MCF 10A (cell line): ENCODE measurements at places on chromosomes 12 and 14. TPM values are rescaled to one million over a fixed set of nuclear protein-coding genes. Genes with fewer than 3 reads are reported as not detected.
A peak's percentile ranks its signal among the peaks of the same experiment; 100 is the strongest.

The FAM186B gene
- 0.30 and 0.64 TPM in 2 replicates for total RNA-seq

The SLCO1C1 gene
- total RNA-seq: not detected in 2 replicates

The RHNO1 gene
- total RNA-seq: 47.0 and 60.9 TPM in 2 replicates

The PLBD1 gene
- not detected in 2 replicates for total RNA-seq

The CLMN gene
- total RNA-seq: 15.7 and 17.9 TPM in 2 replicates

The INHBC gene
- total RNA-seq: not detected in 2 replicates

The AKAP6 gene
- total RNA-seq: 2.3 and 3.6 TPM in 2 replicates

The NANOG gene
- total RNA-seq: not detected in 2 replicates

The NOS1 gene
- not detected in 2 replicates for total RNA-seq

The PLEKHH1 gene
- 5.8 and 6.0 TPM in 2 replicates for total RNA-seq

The BIN2 gene
- total RNA-seq: not detected in 2 replicates

The TECPR2 gene
- total RNA-seq: 18.2 and 18.4 TPM in 2 replicates

The CLEC2A gene
- not detected in 2 replicates for total RNA-seq

The BHLHE41 gene
- 1.1 and 3.4 TPM in 2 replicates for total RNA-seq

The ACOT6 gene
- not detected in 2 replicates for total RNA-seq

The POTEG gene
- total RNA-seq: not detected in 2 replicates

GRCh38 chr14:70723276-70723675 is 81.6 kb downstream of the TTC9 start:
- no peak overlapping the region for H3K27ac ChIP-seq
- no peak for DNase-seq
- no peak overlapping the region for H3K4me3 ChIP-seq
- H3K36me3 ChIP-seq: peaks cover under 1% of the 10 kb centered on the region
- no peaks in the 10 kb centered on the region for H3K27me3 ChIP-seq

DNA sequence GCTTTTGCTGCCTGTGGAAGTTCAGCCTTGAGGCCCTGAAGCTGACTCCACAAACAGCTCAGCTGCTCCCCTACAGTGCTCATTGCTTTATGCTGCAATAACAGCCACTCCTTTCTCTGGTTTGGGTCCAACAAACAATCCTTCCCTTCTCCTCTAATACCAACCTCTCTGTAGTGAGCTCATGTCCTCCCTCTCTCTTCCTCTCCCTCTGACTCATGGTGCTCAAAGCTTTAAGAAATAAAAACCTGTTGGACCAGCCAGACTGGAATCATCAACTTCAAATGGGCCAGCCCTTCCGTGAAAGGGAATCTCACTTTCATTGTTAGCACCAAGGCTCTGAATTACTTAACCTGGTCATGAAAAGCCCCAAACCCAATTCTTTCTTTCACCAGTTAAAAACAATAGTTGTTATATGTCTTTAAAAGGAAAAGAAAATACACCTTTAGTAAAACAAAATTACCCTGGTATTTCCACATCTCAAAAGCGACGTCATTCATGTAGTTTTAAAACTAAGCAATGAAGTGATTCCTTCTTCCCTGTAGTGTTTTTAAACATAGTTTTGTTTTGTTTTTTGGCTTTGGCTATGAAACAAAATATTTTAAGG is 126.4 kb downstream of the DUSP6 start:
- DNase-seq: peak; percentile 96
- H3K36me3 ChIP-seq: no peaks in the 10 kb centered on the region
- H3K27me3 ChIP-seq: no peaks in the 10 kb centered on the region

GRCh38 chr14:95663226-95663797 is 22.9 kb upstream of the TCL1B start:
- H3K27ac ChIP-seq: no peak overlapping the region
- H3K4me3 ChIP-seq: no peak overlapping the region
- H3K36me3 ChIP-seq: no peaks in the 10 kb centered on the region
- H3K4me1 ChIP-seq: peaks cover 13% of the 10 kb centered on the region

- H3K36me3 ChIP-seq: no peaks in the 10 kb centered on the region
- no peak overlapping the region for H3K4me3 ChIP-seq
- DNase-seq: no peak
Measured at GRCh38 chr14:29265852-29266251, 499.3 kb downstream of the FOXG1 start.

- peaks cover 5% of the 10 kb centered on the region for H3K36me3 ChIP-seq
- DNase-seq: peak; percentile 56
- H3K27me3 ChIP-seq: peaks cover 82% of the 10 kb centered on the region
- H3K4me3 ChIP-seq: no peak overlapping the region
- H3K27ac ChIP-seq: no peak overlapping the region
Measured at GRCh38 chr12:54522243-54522642, 24.7 kb downstream of the NCKAP1L start.

- no peaks in the 10 kb centered on the region for H3K4me1 ChIP-seq
- no peak overlapping the region for H3K4me3 ChIP-seq
- H3K36me3 ChIP-seq: no peaks in the 10 kb centered on the region
- no peaks in the 10 kb centered on the region for H3K27me3 ChIP-seq
Measured at GRCh38 chr14:60553808-60554207, 44.9 kb downstream of the SIX6 start.

DNA sequence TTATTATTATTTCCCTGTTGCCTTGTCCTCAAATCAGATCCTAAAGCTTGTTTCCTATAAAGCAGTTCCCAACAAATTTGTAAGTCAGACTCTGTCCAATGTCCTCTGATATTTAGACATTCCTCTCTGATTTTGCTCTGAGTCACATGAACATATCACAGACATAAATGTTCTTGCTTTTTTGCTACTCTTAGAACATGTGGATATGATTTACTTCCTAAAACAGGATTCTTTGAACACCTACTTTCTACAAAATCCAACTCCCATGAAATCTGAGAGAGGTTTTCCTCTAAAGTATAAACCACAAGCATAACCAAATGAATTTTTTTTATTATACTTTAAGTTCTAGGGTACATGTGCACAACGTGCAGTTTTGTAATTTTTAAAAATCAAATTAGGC is 181.3 kb upstream of the SLC38A2 start:
- no peaks in the 10 kb centered on the region for H3K27me3 ChIP-seq
- H3K4me1 ChIP-seq: peaks cover 79% of the 10 kb centered on the region
- peaks cover 11% of the 10 kb centered on the region for H3K36me3 ChIP-seq
- no peak for DNase-seq
- H3K4me3 ChIP-seq: no peak overlapping the region
- peak overlapping the region; percentile 68 for H3K27ac ChIP-seq

- H3K27ac ChIP-seq: peak overlapping the region; percentile 93
- no peaks in the 10 kb centered on the region for H3K27me3 ChIP-seq
- H3K4me3 ChIP-seq: peak overlapping the region; percentile 51
- no peak for DNase-seq
- H3K36me3 ChIP-seq: peaks cover 82% of the 10 kb centered on the region
Measured at GRCh38 chr12:120224304-120225199, 23.6 kb upstream of the RPLP0 start.

- H3K4me3 ChIP-seq: no peak overlapping the region
- DNase-seq: no peak
- H3K27me3 ChIP-seq: no peaks in the 10 kb centered on the region
- H3K4me1 ChIP-seq: no peaks in the 10 kb centered on the region
Measured at GRCh38 chr12:118409834-118410233, 33.5 kb downstream of the SUDS3 start.

- peaks cover 17% of the 10 kb centered on the region for H3K4me1 ChIP-seq
- H3K4me3 ChIP-seq: no peak overlapping the region
- no peaks in the 10 kb centered on the region for H3K36me3 ChIP-seq
- H3K27me3 ChIP-seq: peaks cover 9% of the 10 kb centered on the region
- H3K27ac ChIP-seq: no peak overlapping the region
- DNase-seq: no peak
Measured at GRCh38 chr12:68098939-68099338, 60.6 kb downstream of the IFNG start.

- H3K27me3 ChIP-seq: no peaks in the 10 kb centered on the region
- peaks cover 10% of the 10 kb centered on the region for H3K4me1 ChIP-seq
- no peaks in the 10 kb centered on the region for H3K36me3 ChIP-seq
- H3K4me3 ChIP-seq: no peak overlapping the region
- no peak for DNase-seq
Measured at GRCh38 chr14:74258764-74259035, 19.5 kb downstream of the VSX2 start.

GRCh38 chr12:18808221-18808620 is 70.3 kb downstream of the CAPZA3 start:
- H3K4me1 ChIP-seq: no peaks in the 10 kb centered on the region
- no peaks in the 10 kb centered on the region for H3K27me3 ChIP-seq
- no peak overlapping the region for H3K4me3 ChIP-seq
- no peak for DNase-seq
- no peaks in the 10 kb centered on the region for H3K36me3 ChIP-seq
- H3K27ac ChIP-seq: no peak overlapping the region

DNA sequence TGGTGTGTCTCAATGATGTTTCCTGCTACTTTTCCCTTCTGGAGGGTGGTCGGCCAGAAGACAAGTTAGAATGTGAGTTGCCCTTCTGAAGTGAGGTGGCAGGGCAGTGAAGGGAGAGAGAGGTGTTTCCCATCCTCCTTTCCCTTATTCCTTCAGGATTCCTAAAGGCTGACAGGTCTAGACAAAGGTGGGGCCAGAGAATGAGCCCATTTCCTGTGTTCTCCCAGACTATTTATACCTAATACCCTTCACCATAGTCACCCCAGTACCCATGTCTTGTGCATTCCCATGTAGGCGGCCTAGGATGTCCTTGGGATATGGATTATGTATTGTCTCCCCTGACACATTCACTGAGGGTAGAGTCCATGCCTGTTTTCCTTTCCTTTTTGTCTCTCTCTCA is 7.0 kb downstream of the DGKA start:
- H3K36me3 ChIP-seq: peaks cover 79% of the 10 kb centered on the region
- H3K27me3 ChIP-seq: no peaks in the 10 kb centered on the region
- peaks cover 59% of the 10 kb centered on the region for H3K4me1 ChIP-seq

- H3K4me3 ChIP-seq: no peak overlapping the region
- no peak for DNase-seq
- H3K36me3 ChIP-seq: no peaks in the 10 kb centered on the region
- H3K27me3 ChIP-seq: no peaks in the 10 kb centered on the region
Measured at GRCh38 chr14:101232340-101233020, 328.8 kb upstream of the DIO3 start.

DNA sequence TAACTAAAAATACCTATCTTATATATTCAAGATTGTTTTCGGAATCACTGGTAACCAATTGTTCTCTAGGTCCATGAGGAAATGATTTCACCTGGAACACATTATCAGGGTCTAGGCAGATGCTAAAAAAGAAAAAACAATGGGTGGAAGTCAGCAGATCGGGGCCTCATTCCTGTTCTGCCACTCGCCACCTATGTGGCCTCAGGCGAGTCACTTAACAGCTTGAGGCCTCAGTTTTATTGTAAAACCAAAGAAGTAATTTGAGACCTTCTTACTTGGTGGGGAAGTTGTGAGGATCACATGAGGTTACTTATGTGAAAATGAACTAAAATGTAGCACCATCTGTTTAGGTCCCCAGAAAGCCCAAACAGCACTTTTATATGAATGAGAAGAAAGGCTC is 6.2 kb upstream of the RNASE10 start:
- no peaks in the 10 kb centered on the region for H3K36me3 ChIP-seq
- no peak overlapping the region for H3K27ac ChIP-seq
- H3K4me1 ChIP-seq: peaks cover 23% of the 10 kb centered on the region
- H3K27me3 ChIP-seq: no peaks in the 10 kb centered on the region

- DNase-seq: no peak
- H3K4me3 ChIP-seq: no peak overlapping the region
- no peak overlapping the region for H3K27ac ChIP-seq
- H3K36me3 ChIP-seq: no peaks in the 10 kb centered on the region
- no peaks in the 10 kb centered on the region for H3K27me3 ChIP-seq
Measured at GRCh38 chr12:108861878-108862587, 4.7 kb upstream of the SSH1 start.

GRCh38 chr14:59534361-59534987 is 42.1 kb downstream of the CCDC175 start:
- H3K4me3 ChIP-seq: no peak overlapping the region
- DNase-seq: no peak
- no peak overlapping the region for H3K27ac ChIP-seq
- H3K4me1 ChIP-seq: peaks cover 8% of the 10 kb centered on the region

- no peak overlapping the region for H3K4me3 ChIP-seq
- no peak for DNase-seq
- no peaks in the 10 kb centered on the region for H3K27me3 ChIP-seq
- peak overlapping the region; percentile 75 for H3K27ac ChIP-seq
- H3K4me1 ChIP-seq: peaks cover 32% of the 10 kb centered on the region
- peaks cover 95% of the 10 kb centered on the region for H3K36me3 ChIP-seq
Measured at GRCh38 chr12:6330192-6330591, 11.7 kb downstream of the TNFRSF1A start.

DNA sequence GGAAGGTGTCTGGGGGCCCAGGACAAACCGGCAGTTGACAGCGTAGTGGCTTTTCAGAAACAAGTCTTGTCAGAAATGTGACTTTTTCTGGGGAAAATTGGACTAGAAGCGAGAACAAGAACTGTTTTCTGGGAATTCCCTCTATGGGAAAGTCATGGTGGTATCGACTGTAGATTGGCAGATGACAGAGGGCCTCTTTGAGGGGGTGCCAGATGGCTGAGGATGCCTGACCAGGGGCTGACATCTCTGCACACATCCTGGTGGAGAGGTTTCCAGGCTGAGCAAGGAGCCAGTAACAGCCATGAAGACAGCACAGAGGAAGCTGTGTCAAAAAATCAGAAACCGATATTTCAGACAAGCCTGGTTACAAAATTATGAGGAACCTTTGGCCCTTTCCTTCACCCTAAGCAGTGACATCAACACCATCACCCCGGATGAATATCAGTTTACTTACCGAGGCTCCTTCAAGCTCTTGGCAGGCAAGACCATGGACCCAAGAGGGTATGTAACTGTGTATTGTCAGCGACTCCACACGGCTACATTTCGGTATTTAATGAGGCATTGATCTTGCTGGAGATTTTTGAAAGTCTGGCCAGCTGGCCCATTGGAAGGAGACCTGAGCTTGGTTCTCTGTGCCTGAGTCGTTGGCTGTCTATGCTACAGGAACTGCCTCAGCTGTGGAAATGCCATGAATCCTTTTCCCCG is 1525.3 kb upstream of the TMEM132C start:
- no peak for DNase-seq
- H3K4me3 ChIP-seq: no peak overlapping the region
- no peaks in the 10 kb centered on the region for H3K4me1 ChIP-seq
- H3K27ac ChIP-seq: no peak overlapping the region
- no peaks in the 10 kb centered on the region for H3K36me3 ChIP-seq
- no peaks in the 10 kb centered on the region for H3K27me3 ChIP-seq

DNA sequence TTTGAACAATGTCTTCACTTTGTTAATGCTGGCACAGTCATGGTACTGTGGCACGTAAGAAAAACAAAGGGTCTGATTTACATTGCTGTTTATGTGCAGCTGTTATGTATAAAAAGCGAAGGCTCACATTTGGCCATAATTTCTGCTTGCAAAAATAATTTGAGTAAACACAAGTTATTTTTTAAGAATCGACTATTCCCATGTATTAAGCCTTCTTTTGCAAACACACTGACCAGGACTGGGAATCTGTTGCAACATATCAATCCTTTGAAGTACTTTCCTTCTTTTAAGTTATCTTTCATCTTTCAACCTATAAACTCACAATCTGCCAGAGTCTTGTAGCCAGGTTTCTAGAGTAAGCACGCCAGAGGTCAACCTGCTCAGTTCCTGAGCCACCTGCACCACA is 145.4 kb upstream of the BMP4 start:
- H3K4me1 ChIP-seq: peaks cover 21% of the 10 kb centered on the region
- no peak for DNase-seq
- H3K27ac ChIP-seq: no peak overlapping the region

- H3K36me3 ChIP-seq: peaks cover 12% of the 10 kb centered on the region
- no peaks in the 10 kb centered on the region for H3K27me3 ChIP-seq
- DNase-seq: no peak
- no peak overlapping the region for H3K4me3 ChIP-seq
- H3K27ac ChIP-seq: no peak overlapping the region
Measured at GRCh38 chr12:121575051-121575450, 5.8 kb downstream of the KDM2B start.

GRCh38 chr12:84553331-84554117 is 359.1 kb downstream of the SLC6A15 start:
- no peak overlapping the region for H3K4me3 ChIP-seq
- H3K27me3 ChIP-seq: no peaks in the 10 kb centered on the region
- no peaks in the 10 kb centered on the region for H3K4me1 ChIP-seq

GRCh38 chr14:99644723-99645544 is at the start of gene HHIPL1:
TSS of gene HHIPL1 (plus strand) at chr14:99645129. CDS start at chr14:99645208, 79 bp downstream.
- peaks cover 8% of the 10 kb centered on the region for H3K4me1 ChIP-seq
- no peak within 1 kb of the TSS for H3K4me3 ChIP-seq
- no peaks in the 10 kb centered on the region for H3K27me3 ChIP-seq
- no peak for DNase-seq
